Midbrain (tissue), 1 donor: ENCODE measurements at places on chromosomes 11 and 22.
A peak's percentile ranks its signal among the peaks of the same experiment; 100 is the strongest.

DNA sequence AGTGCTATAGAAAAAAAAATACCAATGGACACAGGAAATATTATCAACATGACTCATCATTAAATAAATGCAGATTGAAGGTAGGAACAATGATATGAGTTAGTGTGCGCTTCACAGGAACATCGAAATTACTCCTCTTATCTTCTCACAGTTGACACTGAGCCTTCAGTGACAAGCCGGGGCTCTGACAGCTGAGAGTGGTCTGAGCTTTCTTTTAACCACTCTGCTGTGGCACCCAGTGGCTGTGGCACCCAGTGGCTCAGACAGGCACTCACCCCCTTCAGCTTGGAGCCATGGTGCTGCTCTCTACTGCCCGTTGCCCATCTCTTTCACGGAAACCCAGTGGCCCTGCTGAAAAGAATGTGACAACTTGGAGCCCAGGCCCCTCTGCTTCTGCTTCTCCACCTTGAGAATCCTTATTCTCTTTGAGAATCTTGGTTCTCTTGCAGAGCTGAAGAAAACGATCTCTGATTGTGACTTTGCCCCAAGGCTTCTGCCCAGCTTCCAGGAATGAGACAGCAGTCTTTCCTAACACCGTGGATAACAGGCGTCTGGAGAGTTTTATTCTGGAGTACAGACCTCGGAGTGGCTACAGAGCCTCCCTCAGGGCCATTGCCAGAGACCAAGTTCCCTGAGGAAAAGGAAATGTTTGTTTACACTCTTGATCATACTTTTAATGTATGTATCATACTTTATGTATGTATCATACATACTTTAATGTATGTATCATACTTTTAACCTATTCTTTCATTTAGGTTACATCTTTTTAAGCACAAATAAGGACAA is 37.1 kb upstream of the OR8B8 start:
- no peak for DNase-seq

DNA sequence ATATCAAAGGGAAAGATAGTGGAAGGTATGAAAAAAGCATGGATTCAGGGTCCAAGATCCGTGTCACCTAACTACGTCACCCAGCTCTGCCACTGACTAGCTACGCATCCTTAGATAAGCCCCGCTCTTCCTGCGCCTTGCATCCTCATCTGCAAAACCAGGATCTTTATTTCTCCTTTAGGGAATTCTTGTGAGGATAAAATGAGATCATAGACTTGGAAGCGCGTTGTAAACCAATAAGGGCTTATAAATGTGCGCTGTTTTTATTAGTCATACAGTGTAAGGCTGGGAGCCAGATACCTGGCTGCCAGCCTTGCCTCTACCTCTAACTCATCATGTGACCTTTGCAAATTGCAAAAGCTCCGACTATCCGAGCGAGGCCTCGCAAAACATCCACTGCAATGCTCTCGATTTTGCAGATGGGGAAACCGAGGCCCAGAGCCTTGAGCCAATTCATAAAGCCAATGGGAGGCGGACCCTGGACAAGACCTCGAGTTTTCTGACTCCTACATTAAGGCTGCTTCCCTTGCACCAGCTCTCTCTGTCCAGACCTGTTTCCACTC is 753 bp downstream of the PRPF19 start:
- DNase-seq: no peak

- no peak for DNase-seq
These were observed 60.5 kb downstream of the COMMD9 start for GRCh38 chr11:36228689-36229088.

DNA sequence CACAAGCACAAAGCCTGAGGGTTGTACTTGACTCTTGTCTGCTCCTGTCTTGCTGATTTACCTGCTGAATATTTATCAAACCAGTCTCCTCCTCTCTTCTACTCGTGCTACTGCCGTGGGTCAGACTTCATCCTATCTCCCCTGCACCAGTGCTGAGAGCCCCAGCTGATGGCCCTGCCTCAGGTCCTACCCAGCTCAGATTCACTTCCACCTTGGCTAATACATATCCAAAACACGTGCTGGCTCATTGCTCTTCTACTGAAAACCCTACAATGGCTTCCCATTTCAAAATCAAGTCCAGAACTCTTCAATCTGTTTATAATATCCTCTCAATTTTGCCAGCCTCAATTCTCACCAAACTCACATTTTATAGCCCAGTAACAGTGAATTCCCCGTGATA is 48.3 kb downstream of the RAB30 start:
- DNase-seq: peak; percentile 16

DNA sequence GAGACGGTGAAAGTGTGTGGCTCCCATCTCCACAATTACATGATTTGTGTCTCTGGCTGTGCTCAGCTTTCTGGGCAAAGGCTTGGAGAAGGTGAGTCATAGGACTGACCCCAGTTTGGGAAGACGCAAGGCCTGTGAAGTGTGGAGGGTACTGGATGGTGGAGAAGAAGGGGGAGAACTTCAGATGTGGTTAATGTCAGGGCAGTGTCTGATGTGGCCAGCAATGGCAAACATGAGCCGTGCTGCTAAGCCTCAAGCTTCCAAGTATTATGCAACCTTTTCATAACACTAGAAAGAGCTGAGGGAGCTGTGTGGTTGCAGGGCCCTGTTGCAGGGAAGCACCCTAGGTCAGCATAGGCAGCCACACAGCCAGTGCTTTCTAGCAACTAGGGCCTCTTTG is 110.9 kb downstream of the NTM start:
- DNase-seq: no peak

DNA sequence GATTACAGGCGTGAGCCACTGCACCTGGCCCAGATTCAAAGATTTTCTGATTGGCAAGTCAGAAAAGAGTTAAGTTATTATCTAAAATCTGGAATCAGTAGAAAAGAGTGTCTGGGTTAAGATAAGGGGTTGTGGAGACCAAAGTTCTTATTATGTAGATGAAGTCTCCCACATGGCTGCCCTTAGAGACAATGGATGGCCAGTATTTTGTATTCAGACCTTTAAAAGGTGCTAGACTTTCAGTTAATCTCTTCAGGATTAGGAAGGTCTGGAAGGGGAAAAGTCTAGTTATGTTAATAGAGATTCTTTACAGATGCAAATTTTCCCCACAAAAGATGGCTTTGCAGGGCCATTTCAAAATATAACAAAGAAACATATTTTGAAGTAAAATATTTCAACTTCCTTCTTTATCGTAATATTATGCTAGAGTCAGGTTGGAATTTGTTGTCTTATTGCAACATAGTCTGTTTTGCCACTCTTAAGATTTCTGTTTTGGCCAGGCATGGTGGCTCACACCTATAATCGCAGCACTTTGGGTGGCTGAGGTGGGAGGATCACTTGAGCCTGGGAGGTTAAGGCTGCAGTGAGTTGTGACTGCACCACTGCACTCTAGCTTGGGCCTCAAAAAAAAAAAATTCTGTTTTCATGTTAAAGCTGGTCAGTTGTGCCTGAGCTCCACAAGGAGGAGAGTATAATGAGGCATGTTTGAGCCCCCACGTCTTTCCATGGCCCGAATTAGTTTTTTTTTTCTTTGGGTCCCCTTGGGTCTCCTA is 14.0 kb downstream of the GRAMD1B start:
- DNase-seq: no peak

GRCh38 chr11:45771566-45772448 is 33.1 kb upstream of the SLC35C1 start:
- peak; percentile 80 for DNase-seq

- DNase-seq: no peak
These were observed 27.7 kb upstream of the RRM1 start for GRCh38 chr11:4066910-4067309.

GRCh38 chr11:67999704-68000103 is 4.2 kb downstream of the UNC93B1 start:
- no peak for DNase-seq

DNA sequence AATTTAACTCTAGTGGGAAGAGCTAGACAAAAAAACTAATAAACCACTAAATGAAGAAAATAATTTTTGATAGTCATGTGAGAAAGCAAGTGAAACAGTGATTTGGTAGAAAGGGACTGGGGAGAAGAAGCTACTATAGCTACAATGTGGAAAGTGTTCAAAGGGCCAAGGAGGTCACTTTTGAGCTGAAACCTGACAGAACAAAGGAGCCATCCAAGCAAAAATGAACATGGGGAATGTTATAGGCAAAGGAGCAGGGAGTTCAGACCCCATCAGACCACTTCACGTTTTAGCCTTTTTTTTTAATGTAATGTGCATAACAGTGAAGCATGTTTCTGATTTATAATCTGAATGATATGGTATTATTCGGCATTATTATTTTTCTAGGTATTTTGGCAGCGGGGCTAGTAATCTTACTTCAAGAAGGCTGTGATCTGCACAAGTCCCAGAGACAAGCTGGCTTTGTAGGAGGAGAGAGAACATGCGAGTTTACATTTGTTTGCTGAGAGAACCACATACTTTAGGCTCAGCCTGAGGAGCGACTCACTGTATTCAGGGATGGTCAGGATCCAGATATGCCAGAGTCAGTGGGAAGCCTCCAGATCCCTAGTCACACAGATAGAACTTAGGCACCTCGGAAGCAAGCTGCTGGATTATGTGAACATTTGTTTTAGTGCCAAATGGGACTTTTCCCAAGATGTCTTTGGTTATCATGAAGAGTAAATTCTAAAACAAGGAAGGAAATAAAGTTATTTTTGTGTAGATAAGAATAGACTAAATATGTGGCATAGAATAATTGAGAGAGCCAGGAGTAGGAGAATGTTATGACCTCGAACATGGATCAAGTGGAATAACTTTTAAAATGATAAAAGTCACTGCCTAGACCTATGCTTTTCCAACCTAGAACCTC is 118.6 kb downstream of the TRIM44 start:
- DNase-seq: no peak

DNA sequence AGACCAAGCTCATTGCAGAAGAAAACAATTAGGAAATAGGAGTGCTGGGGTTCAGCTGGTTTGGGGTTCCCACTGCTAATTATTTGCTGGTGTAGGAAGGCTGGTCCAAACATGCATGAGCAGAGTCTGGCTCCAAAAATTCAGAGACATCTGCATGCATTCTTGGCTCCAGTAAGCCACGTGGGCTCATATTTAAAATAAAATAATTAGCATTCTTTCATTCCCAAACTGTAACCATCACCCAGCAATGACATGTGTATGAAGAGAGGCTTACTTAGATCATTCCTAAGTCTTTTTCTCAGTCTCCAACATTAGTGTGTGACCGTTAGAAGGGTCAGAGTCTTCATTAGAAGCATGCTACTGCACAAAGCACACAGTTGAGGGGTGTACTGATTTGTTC is 58.4 kb downstream of the EFCAB6 start:
- no peak for DNase-seq

DNA sequence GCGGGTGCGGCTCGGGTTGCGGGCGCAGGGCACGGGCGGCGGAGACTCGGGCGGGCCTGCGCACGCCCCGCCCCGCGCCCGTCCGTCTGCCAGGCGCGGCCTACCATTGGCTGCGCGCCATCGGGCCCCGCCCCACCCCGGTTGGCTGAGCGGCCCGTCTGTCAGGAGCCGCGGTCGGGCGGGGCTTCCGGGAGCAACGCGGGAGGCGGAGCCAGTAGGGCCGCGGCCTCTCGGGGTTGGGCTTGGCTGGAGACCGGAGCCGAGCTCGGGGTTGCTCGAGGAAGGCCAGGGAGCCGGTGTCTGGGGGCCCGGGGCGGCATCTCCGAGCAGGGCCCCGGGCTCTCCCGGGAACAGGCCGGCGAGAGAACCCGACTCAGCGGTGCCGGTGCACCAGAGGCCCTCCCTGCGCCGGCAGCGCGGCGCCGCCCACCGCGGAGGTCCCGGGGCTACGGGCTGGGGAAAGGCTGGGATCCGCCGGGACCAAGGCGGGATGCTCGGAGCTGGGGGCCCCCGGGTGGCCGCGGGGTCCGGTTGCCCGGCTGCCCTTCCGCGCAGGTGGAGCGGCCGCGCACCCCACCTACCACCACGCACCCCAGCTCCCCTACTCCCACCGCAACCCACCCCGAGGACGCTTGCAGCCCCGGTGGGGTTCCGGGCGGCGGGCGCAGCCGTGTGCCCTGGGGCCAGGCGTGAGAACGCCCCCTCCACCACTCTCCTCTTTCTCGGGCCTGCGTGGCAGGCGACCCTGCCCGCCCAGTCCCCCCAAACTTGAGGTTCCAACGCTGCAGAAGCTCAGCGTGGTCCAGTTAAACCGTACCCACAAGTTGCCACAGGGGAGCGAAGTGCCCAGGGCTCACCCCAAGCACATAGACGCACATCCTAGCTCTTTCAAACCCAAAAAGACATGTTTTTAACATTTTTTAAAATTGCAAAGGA is at the start of gene HRAS:
HRAS (minus strand) TSS at position 58 of the 936 bp plus-strand sequence.
- DNase-seq: peak; percentile 95

- DNase-seq: peak; percentile 50
These were observed 534 bp downstream of the RBFOX2 start for GRCh38 chr22:36027935-36028645.

DNA sequence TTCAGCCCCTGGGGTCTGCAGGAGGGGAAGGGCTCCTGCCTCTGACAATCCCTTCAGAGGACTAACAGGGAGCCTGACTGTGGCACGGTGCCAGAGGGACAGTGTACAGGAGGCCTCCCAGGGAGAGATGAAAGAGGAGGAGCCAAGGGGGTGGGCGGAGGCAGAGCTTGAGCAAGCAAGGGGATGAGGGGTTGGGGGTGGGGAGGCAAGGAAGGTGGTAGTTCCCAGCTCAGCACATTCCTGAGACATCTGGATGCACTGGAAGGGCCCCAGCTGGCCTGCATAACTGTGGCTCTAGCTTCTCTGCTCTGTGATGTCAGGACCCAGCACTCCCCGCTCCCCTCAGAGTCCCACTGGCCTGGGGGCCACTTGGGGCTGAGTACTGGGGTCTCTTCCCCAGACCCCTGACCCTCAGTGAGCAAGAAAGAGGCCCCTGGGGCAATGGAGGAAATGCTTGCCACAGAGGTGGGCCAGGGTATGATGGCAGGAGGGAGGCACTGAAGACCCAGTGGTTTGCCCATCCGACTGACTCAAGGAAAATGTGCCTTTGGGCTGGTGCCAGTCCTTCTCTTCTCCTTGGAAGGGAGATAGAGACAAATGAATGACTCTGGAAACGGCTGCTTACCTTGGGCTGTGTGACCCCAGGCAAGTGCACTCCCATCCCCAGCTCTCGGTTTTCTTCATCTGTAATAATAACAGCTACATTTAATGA is 13.3 kb downstream of the CREB3L1 start:
- no peak for DNase-seq

DNA sequence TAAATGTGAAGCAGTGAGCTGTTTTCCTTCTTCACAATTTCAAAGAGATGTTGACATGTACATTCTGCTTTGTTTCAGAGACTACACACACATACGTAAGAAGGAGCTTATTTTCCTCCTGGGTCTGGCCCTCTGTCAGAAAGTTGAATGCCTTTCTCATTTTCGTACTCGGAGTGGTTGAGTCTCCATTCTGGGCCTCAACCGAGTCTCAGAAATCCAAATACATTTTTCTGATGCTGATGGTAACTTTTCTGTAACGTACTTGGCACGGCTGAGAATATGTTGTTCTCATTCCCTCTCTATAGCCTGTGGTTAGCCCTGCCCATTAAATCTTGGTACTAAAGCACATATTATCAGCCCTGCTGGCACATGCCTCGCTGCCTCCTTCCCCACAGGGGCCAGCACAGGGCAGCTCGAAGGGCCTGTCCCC is 25.3 kb downstream of the PARVA start:
- no peak for DNase-seq

- DNase-seq: no peak
These were observed 32.9 kb downstream of the FAT3 start for GRCh38 chr11:92257536-92257935.

- no peak for DNase-seq
These were observed 14.2 kb downstream of the PRR33 start for GRCh38 chr11:1877211-1878136.
